ENCODE measurements at places on chromosomes 12 and 14.
A peak's percentile ranks its signal among the peaks of the same experiment; 100 is the strongest.

DNA sequence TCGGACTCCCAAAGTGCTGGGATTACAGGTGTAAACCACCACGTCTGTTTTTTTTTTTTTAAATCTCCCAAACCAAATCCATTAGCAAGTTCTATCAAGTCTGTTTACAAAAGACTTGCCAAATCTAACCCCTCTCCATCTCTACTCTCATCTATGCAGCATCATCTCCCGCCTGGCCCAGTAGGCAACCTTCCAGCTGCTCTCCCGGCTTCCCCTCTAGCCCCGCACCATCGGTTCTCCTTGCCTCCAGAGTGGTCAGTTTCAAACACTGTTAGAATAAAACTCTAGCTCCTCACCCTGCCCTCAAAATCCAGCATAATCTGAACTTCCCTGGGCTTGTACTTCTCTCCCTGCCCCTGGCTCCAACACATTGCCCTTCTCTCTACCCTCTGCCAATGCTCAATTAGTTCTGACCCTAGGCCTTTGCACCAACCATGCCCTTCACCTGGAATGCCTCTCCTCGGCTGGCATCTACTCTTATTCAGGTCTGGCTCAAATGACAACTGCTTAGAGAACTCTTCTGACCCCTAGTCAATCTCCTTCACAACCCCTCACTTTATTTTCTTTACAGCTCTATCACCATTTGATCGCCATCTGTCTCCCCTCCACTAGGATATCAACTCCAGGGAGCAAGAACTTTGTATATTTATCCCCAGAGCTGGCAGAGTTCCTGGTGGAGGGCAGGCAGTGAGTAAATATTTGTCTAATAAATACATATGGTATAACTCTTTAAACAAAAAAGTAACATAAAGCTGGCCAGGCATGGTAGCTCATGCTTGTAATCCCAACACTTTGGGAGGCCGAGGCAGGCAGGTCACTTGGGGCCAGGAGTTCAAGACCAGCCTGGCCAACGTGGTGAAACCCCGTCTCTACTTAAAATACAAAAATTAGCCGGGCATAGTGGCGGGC is 4.9 kb downstream of the WSB2 start:
- no peak for DNase-seq

DNA sequence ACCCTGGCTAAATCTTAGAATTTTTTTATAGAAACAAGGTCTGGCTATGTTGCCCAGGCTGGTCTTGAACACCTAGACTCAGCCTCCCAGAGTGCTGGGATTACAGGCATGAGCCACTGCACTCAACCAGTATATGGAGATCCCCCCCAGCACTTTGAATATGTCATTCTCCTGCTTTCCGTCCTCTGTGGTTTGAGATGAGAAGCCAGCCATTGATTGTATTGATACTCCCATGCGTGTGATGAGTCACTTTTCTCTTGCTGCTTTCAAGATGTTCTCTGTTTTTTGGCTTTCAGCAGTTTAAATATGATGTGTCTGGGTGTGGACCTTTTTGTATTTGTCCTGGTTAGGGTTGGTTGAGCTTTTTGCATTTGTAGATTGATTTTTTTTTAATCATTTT is 75.2 kb upstream of the DNM1L start:
- DNase-seq: peak; percentile 56

DNA sequence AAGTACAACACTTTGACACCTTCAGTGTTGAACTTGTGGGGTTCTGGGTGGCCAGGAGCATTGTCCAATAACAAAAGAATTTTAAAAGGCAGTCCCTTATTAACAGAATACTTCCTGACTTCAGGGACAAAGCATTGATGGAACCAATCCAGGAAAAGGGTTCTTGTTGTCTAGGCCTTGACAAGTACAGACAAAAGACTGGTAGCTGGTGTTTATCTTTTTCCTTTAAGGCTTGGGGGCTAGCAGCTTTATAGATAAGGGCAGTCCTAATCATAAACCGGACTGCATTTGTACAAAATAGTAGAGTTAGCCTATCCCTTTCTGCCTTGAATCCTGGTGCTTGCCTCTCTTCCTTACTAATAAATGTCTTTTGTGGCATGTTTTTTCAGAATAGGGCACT is 27.4 kb downstream of the FAM177A1 start:
- no peak for DNase-seq

GRCh38 chr12:98456576-98457573 is 58.5 kb upstream of the TMPO start:
- DNase-seq: no peak

- no peak for DNase-seq
These were observed 24.2 kb upstream of the DYRK2 start for GRCh38 chr12:67624355-67624754.

- peak; percentile 53 for DNase-seq
These were observed 47.8 kb upstream of the RERG start for GRCh38 chr12:15268927-15269552.

DNA sequence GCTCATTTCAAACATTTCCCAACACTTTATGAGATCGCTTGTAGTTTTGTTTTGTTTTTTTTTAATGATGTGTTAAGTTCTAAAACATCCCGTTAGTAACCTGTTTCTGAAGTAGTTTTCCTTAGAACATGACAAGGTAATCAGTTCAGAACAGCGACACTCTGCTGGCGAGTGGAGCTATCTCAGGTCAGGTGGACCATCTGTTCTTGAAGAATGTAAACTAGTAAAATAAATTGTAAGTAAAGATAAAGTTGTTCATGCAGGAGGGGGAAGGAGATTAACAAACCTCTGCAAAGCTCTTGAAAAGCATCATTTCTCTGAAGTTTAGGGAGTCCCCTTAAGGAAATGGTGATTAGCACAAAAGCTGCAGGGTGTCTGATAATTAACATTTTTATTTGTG is 71.9 kb upstream of the DACT1 start:
- no peak for DNase-seq

- DNase-seq: peak; percentile 71
These were observed at the start of gene RAPGEF3 for GRCh38 chr12:47758834-47759690. RAPGEF3 (minus strand) TSS chr12:47758880; CDS start chr12:47758556, 324 bp downstream.

GRCh38 chr12:10214895-10215267 is 2.2 kb downstream of the GABARAPL1 start:
- DNase-seq: no peak

Measured in activated CD4-positive, alpha-beta T cell treated with anti-CD3 and anti-CD28 coated beads, Interleukin-2, amount 10 ng/mL, durations not matched to agents 7 days and 5 days (primary cell).